ENCODE measurements at places on chromosomes 4 and X.

DNA sequence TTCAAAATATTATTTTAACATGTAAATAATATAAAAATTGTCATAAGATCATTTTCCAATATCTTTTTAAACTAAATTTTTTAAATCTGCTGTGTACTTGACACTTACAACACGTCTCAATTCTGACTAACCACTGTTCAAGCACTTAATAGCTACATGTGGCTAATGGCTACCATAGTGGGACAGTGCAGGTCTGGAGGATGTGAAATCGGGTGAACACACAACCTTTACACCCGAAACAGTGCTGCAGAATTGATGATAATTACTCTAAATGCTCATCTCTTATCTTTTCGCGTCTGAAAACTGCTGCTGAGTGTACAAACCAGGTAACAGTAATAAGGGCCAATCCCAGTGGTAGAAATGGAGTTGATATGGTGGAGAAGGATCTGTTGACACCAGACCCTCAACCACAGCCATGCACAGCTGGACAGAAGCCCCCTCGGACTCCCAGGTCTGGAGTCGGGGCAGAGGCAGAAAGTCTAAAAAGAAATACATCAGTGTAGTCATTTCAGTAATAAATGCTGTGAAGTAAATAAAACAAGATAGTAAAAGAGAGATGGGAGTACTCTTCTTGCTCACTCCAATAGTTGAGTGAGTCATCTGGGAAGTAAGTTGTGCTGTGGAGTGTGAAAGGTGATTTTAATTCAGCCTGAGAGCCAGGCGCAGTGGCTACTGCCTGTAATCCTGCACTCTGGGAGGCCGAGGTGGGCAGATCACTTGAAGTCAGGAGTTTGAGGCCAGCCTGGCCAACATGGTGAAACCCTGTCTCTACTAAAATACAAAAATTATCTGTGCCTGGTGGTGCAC, 150.0 kb downstream of the CBR4 start:
- DNase-seq: no peak

DNA sequence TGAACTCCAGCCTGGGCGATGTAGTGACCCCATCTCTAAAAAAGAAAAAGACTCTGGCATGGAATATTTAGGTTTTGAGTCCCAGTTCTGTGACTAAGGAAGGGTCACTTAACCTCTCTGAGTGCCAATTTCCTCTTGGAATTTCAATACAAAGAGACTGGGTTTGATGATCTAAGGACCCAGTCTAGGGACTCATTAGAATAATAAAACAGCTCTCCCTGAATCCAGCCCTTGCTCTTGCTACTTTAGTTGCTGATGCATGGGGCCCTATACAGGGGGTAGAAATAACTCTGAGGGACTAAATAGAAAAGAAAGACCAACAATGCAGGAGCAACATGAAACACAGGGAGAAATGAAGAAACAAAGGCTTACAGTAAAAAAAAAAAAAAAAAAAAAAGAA, 12.6 kb downstream of the C4orf54 start:
- DNase-seq: no peak

DNA sequence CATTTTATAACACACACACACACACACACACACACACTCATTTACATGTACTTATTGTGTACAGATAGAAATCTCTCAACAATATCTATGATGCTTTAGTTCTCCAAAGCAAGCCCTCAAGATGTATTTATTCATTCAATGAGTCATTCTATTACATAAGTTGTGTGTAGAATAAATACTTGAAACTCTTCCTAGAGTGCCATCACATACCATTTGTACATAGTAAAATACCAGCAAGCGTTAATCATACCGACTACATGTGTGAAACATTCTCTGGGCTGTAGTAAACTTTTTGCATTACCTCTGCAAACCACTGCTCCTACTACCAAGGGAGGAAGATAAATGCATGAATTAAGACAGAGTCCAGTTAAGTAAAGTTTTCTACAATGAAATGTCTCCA, 70.9 kb downstream of the EPHA5 start:
- no peak for DNase-seq

GRCh38 chr4:169252339-169253112, 18.2 kb downstream of the SH3RF1 start:
- no peak for DNase-seq

DNA sequence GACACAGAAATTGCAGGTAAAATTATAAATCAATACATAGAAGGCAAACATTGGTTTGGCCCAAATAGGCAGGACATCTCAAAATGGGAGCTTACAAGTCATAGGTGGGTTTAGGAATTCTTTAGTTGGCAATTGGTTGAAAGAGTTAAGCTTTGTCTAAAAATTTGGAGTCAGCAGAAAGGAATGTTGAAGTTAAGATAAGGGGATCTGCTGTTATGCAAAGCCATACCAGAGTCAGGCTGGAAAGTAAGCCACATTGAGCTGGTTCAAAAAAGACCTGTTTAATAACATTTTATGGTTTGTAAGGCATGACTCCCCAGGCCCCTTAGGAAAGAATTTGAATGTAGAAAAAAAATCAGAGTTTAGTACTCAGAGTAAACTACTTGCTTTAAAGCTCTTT, 92.6 kb downstream of the IL13RA2 start:
- no peak for DNase-seq

- no peak for DNase-seq
Measured at GRCh38 chr4:56773346-56773745, 48.2 kb downstream of the SPINK2 start.

DNA sequence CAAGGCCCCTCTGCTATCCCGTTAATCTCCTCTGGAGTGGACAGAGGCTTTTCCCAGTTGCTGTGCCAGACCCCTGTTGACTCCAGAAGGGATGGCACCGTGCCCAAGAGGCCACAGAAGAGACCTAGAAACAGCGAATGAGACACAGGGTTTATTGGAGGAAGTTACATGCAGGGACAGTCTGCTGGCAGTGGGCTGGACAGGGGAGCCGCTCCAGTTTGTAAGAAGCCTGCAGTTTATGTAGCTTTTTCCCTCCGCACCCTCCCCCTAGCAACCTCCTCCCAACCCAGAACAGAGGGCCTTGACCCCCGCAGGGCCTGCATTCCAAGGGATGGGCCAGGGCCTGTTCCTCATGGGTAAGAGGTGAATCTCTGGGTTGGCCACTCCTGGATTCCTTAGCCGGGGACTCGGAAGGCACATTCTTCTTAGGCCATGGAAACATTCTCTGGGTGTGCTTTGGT, 216.8 kb upstream of the PSAPL1 start:
- no peak for DNase-seq

- DNase-seq: no peak
Measured at GRCh38 chrX:130669233-130669632, 233.8 kb downstream of the ENOX2 start.

DNA sequence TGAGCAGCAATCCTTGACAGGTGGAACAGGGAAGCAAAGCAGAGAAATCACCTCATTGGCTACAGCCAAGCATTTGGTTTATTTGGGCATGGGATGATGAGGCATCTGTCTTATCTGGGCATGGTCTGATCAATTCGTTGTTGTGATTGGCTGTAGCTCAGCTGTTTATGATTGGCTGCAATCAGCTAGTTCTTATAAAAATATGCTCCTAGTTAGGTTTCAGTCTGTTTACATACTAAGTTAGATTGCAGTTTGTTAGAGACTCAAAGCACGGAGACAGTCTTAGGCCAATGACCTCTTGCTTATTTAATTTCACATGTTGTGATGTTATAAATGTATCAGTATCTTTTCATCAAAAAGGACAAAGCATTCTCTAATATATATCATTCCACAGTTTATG, 312.0 kb downstream of the PDGFC start:
- no peak for DNase-seq

- no peak for DNase-seq
Measured at GRCh38 chr4:83832110-83832825, 296.4 kb downstream of the GPAT3 start.

- DNase-seq: no peak
Measured at GRCh38 chrX:585115-585808, 45.3 kb upstream of the SHOX start.

DNA sequence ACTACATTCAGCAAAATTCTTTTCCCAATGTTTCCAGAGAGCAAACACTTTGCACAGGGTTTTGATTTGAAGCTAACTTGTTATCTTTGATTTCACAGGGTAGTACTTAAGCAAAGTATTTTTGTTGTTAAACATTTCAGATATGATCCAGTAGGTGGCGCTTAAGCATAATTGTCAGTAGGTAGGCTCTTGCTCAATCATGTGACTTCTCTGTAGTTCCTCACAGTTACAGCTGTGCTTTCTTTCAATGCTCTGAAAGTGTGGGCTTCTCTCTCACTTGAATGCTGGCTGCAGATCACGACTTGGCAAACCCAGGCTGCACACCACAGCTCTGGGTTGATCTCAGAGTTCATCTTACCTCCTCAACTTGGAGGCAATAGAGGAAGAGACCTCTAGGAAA, 1016.5 kb downstream of the SH3BGRL start:
- DNase-seq: no peak

GRCh38 chr4:185710487-185710995, 101.5 kb downstream of the SORBS2 start:
- DNase-seq: no peak

GRCh38 chr4:56723201-56723605, 42.1 kb upstream of the HOPX start:
- no peak for DNase-seq

- no peak for DNase-seq
Measured at GRCh38 chr4:40307627-40308497, 27.3 kb upstream of the CHRNA9 start.

GRCh38 chrX:150696331-150696730, 3.1 kb downstream of the MTMR1 start:
- no peak for DNase-seq

DNA sequence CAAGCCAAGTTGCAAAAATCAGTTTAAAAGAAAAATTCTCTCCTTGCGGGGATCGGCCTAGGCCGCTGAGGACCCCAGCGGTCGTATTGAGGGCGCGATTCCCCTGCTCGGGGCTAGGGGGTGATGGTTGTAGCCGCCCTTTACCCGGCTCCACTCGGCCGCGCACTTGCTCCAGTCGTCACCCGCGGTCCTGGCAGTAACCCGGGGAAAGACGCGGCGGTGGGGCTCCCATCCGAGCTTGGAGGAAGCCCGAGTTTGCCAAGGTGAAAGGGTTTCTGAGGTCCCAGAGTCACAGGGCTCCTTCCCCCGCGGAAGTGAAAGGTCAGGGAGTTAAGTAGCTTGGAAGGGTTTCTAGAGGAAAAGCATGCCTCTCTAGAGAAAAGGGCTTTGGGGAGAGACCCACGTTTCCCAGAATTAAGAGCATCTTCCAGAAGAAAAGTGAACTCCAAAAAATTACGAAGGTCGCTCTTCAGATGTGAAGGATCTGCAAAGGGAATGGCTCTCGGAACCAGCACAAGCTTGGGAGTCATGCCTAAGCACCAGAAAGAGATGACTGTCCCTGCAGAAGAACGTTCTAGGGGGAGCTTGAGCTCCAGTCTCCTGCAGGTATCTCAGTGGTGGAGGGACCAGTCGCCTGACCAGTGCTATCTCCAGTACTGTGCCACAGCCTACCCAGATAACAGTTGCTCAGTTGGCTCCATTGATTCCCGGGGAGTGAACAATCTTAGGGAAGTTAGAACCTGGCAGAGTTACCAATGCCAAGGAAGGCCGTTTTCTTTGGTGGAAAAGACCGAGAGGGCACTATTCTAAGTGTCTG, 875 bp downstream of the LAP3 start:
- DNase-seq: no peak

DNA sequence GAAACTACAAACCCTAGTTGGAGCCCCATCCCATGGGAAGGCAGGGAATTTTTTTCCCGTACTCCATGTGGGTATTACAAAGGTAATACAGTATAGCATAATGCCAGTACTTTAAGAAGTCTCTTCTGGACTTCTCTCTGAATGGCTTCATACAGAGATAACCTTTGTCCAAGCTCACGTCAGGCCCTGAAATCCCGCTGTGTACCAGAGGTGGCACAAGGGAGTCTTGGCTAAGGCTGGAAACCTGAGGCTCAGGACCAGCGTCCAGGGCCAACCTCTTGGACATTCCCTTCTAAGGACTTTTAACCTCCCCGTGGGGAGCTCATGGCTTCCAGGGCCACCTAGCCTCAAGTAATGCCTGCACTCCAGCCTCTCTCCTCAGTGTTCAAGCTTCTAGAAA, 338.9 kb upstream of the FAM241A start:
- no peak for DNase-seq

DNA sequence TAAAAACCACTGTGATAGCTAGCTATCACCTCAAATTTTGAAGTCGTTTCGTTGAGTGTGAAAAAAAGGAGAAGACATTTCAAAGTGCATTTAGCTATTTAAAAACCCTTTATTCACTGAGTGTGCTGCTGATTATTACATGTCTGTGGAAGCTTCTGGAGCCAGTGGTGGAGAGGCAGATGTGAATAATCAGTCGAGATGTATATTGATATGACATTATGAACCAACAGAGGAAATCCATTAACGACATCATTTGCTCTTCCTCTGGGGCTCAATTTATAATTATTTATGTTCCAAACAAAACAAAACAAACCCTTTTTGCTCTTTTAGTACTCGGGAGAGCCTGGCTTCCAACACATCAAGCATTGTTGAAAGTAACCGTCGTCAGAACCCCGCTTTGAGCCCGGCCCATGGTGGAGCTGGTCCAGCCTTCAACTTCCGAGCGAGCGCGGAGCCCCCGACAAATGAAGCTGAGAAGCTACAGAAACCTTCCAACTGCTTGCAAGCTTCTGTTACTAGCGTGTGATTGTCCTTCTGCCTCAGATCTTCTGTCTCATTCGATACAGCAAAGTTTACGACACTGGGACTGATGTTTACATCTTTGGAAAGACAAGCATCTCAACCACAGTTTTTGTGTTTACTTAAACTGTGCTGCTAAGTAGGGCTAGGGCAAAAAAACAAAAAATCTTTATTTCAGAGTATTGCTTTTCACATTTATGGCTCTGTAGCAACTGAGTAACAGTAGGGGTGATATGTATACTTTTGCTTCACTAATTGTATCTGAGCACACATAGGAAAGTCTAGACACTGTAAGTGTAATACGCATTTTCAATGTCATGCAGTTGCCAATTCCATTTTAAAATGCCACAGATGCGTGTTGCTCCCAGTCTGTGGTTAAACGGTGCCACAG, 111.9 kb downstream of the STOX2 start:
- DNase-seq: no peak

- no peak for DNase-seq
Measured at GRCh38 chr4:94995684-94996394, 238.1 kb downstream of the BMPR1B start.

GRCh38 chr4:77989968-77990367, 67.2 kb upstream of the FRAS1 start:
- no peak for DNase-seq

GRCh38 chrX:85031505-85031904, 27.8 kb downstream of the APOOL start:
- DNase-seq: no peak

DNA sequence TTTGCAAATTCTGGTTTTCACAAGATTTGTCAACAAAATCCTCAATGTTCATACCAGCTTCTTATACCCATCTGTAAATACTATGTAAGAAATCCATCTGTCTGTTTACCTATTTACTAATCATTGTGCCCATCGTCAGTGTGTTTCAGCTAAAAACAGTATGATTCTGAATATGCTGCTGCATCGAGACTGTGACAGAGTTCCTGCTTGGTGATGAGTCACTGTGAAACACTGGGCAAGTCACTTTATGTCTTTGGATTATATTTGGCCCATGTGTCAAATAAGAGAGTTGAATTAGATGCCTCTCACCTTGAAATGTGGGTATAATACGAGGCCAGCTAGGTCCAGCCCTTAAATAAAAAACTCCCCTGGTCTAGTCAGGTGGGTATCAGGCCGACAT, 79.3 kb downstream of the CBLL2 start:
- no peak for DNase-seq
